ENCODE measurements at places on chromosomes 5 and 9.

- no peak for DNase-seq
These were observed 64.5 kb downstream of the PAM start for GRCh38 chr5:102819634-102820033.

GRCh38 chr5:169923988-169924387, 56.3 kb downstream of the INSYN2B start:
- DNase-seq: no peak

- DNase-seq: no peak
These were observed 106.7 kb upstream of the CPEB4 start for GRCh38 chr5:173781432-173781815.

GRCh38 chr5:158876263-158876942, 223.3 kb downstream of the EBF1 start:
- no peak for DNase-seq

DNA sequence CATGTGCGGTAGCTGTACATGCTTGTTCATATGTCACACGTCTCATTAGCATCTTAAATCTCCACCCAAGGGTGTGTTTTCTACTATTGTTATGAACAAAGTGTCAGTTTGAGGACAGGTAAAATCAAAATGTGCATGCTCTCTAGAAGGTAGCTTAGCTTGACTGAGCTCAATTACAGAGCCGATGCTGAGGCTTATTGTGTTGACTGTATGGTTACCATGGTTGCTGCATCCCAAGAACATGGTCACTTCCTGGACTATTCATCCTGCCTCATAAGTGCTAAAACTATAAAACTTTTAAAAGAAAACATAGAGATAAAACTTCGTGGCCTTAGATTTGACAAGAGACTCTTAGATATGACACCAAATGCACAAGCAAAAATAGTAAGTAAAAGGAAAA, 426.1 kb upstream of the CTNND2 start:
- DNase-seq: no peak

DNA sequence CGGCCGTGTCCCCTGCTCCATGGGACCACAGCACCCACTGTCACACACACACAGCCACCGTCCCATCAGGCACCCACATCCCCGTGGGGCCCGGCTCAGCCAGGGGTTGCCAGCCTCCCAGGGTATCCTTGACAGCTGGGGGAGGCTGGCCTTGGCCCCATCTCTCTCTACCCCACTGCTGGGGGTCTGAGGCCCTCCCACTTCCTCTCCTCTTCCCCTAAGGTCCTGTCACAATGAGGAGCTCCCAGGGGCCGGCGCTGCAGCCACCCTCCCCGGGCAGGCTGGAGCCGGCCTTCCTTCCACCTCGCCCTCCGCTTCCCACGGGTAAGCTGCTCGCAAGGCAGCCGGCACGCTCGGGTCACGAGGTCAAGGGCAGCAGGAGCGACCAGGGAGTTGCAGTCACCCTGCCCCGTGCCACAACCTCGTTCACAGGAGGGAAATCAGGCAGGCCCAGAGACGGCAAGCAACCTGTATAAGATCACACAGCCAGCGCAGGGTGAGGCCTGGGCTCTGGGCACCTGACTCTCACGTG, 38.6 kb upstream of the NOTCH1 start:
- DNase-seq: no peak

GRCh38 chr5:89703817-89704216, 705.7 kb downstream of the CETN3 start:
- no peak for DNase-seq

DNA sequence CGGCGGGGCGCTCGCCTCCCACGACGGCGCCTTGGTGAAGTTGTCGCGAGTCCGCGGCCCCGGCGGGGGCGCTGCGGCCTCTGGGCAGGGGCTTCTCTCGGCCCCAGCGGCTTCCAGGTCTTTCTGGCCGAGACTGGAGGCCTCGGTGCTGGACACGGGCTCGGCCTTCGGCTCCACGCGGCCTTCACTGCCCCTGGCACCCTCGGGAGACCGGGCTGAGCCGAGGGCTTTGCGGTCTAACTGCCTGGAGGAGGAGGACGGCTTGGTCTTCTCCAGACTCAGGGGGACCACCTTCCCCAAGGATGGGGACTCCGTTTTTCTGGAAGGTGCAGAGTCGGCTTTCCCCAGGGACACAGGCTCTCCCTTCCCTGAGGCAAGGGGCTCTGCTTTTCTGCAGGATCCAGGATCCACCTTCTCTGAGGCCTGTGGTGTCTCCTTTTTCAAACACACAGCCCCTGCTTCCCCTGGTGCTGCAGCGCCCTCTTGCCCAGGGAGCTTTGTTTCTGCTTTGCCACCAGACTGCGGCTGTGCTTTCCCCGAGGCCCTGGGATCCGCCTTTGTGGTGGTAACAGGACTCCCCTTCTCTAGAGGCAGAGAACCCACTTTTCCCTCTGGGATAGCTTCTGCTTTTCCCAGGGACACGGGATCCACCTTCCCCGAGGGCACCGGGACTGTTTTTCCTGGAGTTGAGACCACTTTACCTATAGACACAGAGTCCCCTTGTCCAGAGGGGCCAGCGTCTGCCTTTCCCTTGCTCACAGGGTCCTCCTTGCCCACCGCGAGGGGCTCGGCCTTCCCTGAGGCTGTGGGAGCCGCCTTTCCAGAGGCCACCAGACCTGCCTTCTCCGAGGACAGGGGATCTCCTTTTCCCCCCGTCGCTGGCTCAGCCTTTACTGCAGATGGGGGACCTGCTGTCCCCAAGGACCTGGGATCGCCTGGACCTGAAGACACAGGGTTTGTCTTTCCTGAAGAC, 12.3 kb downstream of the GPRIN1 start:
- no peak for DNase-seq

- no peak for DNase-seq
These were observed 18.1 kb downstream of the GCNT4 start for GRCh38 chr5:75034137-75034739.

- DNase-seq: no peak
These were observed 41.1 kb downstream of the ACTBL2 start for GRCh38 chr5:57441557-57441956.

GRCh38 chr5:142293486-142293885, 31.3 kb downstream of the SPRY4 start:
- DNase-seq: no peak

- no peak for DNase-seq
These were observed 667.2 kb downstream of the TLE1 start for GRCh38 chr9:81022177-81022576.

- DNase-seq: no peak
These were observed 191.4 kb downstream of the HSPA4 start for GRCh38 chr5:133243196-133243595.

- DNase-seq: no peak
These were observed 104.3 kb upstream of the MAP3K1 start for GRCh38 chr5:56710826-56711590.

DNA sequence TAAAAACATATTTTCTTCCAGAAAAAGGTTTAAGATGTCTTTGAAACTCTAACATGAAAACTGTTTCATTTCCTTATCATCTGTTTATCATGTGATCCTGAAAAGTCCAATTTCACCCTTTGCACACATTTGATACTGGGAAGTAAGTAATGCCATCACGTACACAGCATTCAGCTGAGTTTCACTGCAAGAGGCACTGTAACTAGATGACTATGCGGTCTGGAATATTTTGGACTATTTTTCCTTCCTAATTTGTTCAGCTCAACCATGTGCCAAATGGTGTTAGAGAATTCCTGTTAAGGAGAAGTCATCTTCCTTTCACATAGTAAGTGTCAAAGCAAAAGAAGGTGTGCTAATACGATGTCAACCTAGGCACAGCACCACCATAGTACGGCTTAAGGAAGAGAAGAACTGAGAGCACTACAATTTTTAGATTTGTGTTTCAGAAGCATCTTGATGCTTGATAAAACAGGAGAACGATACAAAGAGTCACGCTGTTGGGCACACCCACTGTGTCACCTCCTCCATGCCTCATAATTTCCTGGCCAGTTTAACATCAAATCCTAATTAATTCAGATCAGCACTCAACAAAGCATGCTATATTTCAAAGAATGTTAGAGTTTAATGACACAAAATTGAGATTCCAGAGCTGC, 77.5 kb downstream of the GNAQ start:
- DNase-seq: no peak

GRCh38 chr9:81477669-81478068, 211.7 kb downstream of the TLE1 start:
- DNase-seq: no peak

GRCh38 chr5:73116506-73116905, 3.9 kb upstream of the TMEM171 start:
- DNase-seq: no peak

- no peak for DNase-seq
These were observed 454.3 kb downstream of the KDM4C start for GRCh38 chr9:7212101-7212500.

DNA sequence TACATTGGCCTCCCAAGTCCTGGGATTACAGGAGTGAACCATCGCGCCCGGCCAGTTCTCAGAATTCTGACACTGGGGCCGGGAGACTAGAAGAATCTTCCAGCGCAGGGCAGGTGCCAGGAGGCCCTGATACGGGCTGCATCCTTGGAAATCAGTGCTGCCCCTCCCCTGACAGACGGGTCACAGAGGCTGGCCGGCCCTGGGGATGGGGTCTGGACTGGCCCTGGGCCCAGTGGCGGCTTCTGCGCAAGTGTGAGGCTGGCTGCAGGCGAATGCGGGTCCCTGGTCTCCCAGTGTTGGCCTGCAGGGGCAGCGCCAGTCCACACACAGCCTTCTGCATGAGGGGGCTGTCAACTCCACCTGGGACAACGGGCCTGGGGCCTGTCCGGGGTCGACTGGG, 831 bp upstream of the TBC1D9B start:
- DNase-seq: no peak

GRCh38 chr9:115204904-115205453, 87.0 kb upstream of the TNC start:
- DNase-seq: no peak

DNA sequence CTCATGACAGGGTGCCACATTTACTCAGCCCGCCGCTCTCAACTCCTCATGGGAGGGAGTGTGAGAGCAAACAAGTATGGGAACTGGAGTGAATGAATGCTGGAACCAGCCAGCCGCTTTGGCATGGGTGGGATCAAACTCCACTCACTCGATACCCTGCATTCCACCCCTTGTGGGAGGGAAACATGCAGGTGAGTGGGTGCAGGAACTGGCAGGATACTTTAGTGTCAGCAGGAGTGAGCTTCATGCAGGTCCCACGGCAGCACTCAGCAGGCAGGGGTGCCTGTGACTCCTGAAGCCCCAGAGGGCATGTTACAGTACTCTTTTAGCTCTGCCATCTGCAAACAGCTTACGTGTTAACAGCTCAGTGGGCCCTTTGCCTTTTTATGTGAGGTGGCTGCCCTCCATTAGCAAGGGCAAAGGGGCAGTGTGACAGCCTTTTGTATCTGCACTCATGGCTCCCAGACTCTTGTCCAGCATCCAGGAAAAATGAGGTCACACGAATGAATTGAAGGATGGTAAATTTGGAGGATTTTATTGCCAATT, 433.2 kb upstream of the NMUR2 start:
- DNase-seq: no peak

GRCh38 chr5:42779083-42779482, 22.5 kb downstream of the CCDC152 start:
- no peak for DNase-seq

GRCh38 chr9:96177005-96177718, 124.8 kb downstream of the HSD17B3 start:
- DNase-seq: no peak

DNA sequence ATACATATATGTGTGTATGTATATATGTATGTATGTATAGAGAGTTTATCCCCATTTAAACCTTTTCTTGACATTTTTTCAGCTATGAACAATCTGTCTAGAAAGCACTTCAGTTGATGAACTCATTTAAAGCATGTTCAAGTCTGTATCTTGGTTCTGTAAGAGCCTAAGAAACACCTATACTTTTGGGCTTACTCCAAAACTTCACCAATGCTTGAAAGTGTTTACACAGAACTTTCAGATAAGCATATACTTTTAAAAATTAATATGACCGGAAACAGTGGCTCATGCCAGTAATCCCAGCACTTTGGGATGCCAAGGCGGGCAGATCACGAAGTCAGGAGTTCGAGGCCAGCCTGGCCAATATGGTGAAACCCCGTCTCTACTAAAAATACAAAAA, 30.8 kb downstream of the WDR41 start:
- DNase-seq: no peak

- DNase-seq: no peak
These were observed 174.5 kb upstream of the PITX1 start for GRCh38 chr5:135208555-135208902.

DNA sequence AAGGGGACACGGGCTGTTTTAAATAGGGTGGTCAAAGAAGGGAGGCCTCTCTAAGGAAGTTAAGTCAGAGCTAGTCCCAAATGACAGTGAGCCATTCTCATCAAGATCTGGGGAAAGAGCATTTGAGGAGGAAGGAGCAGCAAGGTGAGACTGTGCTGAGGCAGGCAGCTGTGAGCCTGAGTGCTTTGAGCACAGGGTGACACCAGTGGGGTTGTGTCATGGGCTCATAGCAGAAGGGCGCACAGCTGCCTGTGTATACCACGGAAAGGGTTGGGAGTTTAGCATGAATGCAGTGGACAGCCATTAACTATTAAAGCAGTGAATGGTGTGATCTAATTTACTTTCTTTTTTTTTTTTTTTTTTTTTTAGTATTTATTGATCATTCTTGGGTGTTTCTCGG, 19.2 kb downstream of the DMRT1 start:
- DNase-seq: no peak
